Activated CD4-positive, CD25-positive, alpha-beta regulatory T cell treated with anti-CD3 and anti-CD28 coated beads, Interleukin-2, amount 50 U/mL, for 72 hours (primary cell): ENCODE measurements at places on chromosomes 2 and 18.
A peak's percentile ranks its signal among the peaks of the same experiment; 100 is the strongest.

GRCh38 chr18:31658670-31659575 is 25.5 kb downstream of the B4GALT6 start:
- DNase-seq = no peak

DNA sequence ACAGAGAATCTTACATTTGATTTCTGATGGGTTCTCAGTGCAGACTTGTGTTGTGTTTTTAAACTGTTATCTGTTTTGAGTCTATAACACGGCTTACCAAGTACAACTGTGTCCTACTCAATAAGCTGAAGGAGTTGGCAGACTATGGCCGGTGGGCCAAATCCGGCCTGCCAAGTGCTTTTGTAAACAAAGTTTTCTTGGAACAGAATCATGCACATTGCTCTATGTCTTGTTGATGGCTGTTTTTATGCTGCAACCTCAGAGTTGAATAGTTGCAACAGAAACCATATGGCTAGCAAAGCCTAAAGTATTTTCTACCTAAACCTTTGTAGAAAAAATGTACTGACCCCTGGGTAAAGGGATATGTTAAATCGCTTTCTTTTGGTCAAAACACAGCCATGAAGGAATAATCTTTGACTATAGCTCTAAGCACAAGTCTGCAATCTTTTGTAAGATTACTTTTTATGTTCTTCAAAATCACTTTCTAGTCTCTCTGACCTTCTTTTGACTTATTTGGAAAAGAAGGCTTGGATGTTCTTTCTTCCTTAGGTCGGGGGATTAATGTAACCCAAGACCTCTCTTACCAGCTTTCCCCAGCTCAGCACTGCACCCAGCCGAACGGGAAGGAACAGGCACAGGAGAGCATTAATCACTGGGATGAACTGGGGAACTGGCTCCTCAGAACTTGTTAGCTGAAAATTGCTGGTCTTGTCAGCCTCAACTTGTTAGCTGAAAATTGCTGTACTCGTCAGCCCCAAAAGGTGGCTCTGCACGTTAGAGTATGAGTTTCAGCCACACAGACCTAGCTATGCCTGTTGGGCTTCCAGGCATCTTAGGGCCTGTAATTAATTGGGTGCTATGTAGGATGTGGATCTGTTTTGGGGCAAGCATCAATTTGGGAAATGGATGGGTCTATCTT is 75.4 kb downstream of the CD8B2 start:
- DNase-seq = no peak

GRCh38 chr2:88813612-88814011 is 122.1 kb downstream of the RPIA start:
- no peak for DNase-seq

DNA sequence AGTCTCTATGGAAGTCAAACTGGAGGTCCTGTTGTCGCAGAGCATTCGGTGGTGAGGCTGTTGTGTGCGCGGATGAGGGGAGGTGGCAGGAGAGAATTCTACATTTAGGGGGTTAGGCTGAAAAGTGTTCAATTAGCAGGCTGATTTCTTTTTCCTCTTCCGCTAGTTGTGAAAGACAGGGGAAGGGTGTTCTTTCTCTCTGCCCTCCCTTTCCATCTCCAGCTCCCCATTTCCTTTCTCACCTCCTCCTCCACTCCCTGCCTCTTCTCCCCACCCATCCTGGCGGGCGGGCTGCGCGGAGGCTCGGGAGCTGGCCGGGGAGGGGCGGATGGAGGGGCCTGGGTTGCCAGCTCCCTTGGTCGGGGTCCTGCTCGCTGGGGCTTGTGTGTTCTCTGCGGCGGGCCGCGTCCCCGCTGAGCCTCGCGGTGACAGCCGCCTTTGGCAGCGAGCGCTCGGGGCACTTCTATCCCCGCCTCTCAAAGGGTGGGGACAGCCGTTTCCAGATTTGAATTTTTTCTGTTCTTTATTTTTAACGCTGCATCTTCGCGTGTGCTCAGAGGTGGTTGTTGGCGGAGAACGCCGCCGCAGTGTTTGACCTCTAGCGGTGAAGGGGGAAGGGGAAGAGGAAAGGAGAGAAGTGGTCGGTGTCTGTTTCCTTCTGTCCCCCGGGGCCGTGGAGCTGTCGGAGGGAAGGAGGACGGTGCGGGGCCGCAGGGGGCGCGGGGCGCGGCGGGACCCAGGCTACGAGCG is 3.6 kb downstream of the SOX11 start:
- DNase-seq = no peak

DNA sequence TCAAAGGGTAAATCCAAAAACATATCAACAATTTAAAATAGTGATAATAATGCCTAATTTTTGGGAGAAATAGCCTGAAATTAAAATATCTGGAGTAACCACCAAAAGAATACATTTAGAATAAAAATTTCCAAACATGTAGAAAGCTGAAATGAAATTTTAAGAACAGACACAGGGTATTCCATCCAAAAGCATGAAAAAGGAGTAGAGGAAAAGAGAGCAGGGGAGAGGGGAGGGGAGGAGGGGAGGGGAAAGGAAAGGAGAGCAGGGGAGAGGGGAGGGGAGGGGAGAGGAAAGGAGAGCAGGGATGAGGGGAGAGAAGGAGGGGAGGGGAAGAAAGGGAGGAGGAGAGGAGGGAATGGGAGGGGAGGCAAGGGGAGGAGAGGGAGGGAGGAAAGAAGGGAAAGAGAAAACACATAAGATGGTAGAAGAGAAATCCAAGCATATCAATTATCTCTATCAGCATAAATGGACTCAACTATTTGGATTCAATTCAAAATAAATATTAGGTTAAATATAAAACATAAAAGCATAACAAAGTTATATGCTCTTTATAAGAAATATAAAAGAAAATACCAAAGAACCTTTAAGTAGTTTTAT is 141.1 kb downstream of the ZNF385B start:
- no peak for DNase-seq

GRCh38 chr2:109209941-109210340 is 80.9 kb downstream of the SH3RF3 start:
- no peak for DNase-seq

DNA sequence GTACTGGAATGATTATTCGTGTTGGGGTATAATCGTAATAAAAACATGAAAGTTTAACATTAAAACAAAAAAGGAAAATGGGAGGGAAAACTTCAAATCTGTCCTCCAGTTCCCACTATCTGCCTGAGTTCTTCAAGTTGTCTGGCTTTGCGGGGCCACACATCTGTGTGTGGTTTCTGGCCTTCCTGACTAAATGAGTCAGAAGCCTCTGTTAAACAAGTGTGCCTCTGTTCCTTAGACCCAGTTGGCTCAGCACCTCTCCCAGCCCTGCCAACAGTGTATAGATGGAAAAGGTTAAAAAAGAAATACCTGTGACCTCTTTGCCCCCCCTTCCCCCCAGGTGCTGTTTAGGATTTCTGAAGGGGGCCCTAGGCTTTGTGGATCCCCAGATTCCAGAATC is 30.2 kb downstream of the XDH start:
- DNase-seq = no peak

- peak; percentile 31 for DNase-seq
Observed at GRCh38 chr2:148201075-148202004, 180.4 kb downstream of the MBD5 start.

DNA sequence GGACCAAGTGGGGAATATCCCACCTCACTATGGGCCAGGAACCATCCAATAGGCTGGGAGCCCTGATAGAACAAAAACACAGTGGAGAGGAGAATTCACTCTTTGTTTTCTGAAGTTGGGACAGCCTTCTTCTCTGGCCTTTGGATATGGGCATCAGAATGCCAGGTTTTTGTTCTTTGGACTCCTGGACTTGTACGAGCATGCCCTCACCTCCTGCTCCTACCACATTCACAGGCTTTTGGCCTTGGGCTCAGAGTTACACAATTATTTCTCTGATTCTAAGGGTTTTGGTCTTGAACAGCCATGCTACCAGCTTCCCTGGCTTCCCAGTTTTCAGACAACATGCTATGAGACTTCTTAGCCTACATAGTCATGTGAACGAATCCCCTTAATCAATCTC is 732.9 kb upstream of the VRK2 start:
- DNase-seq = no peak

- no peak for DNase-seq
Observed at GRCh38 chr2:187499941-187500532, 52.0 kb upstream of the CALCRL start.

DNA sequence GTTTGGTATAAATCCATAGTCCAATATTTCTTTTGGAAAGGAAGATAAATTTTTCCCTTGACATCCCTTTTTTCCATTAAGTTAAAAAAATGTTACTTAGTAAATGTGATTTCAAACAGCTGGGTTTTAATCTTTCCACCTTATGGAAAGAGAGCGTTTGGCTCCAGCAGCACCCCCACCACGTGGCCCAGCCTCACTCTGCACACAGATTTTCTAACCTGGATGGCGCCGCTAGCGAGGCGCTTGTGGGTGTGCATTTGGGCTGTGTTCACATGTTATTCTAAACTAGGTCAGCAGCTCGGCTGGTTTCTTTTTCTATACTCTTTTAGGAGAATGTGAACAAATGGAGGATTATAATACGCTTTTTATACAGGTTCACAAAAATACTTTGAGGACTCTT is 218.0 kb downstream of the LDLRAD4 start:
- DNase-seq = no peak

DNA sequence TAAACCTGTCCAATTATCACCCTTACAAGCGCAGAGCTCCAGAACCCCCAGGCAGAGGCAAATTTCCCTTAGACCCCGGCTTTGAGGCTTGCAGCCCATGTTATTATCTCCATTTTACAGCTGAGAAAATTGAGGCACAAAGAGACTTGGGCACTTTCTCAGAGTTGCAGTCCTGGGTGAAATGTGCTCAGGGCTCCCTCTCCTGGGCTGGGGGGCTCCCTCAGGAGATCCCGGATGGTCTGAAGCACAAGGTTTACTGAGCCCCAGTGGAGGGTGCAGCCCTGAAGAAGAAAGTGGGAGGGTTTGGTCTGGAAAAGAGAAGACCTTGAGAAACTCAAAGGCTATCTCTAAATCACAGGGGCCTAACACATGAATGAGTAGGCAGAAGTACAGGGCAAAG is 156.6 kb downstream of the CYRIA start:
- DNase-seq = no peak

GRCh38 chr2:120508567-120509041 is 162.7 kb downstream of the INHBB start:
- no peak for DNase-seq

- no peak for DNase-seq
Observed at GRCh38 chr2:173008786-173009185, 66.9 kb upstream of the MAP3K20 start.

DNA sequence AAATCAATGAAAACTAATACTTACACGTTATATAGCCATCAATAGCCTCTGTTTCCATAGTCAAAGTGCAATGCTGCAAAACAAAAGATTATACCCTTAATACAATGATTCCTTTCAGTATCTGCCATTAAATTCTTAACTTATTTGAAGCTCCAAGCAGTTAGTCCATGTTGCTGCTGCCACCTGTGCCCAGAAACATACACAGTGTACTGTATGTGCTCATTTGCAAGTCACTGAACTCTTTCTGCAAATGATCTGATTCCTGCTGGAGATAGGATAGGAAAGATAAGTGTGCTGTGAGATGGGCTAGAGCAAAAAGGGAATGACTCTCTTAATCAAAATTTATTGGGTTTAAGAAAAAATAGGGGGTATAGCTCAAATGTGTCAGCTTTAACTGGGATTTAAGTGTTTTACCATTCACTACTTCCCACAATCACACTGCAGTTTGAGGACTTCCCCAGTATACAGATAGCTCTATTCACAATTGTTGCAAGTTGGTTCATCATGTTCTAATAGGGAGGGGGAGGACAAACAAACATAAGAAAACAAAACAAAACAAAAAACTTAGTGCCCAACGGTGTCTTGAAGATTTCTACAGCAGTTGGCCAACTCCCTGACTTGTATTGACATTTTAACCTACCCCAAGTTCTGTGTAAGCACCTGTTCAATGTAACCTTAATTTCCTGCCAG is 2.7 kb downstream of the IKZF2 start:
- DNase-seq = no peak

GRCh38 chr2:103743195-103743594 is 981.4 kb downstream of the TMEM182 start:
- no peak for DNase-seq

DNA sequence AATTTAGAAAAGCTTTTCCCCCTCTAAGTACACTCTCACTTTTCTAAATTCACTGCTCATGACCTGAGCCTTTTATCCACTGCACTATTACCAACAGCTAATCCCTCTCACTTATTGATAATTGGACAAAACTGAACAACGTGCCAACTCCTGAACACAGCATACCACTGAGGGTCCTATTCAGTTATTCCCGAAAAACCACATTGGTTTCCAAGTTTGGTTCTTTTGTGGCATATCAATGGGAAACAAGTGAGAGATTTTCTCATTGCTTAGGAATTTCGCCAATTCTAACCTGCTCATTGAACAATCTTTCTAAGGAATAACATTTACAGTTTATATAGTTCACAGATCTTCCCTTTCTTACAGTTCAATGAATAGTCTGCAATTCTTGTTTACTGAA is 977.4 kb downstream of the TMEM182 start:
- no peak for DNase-seq

DNA sequence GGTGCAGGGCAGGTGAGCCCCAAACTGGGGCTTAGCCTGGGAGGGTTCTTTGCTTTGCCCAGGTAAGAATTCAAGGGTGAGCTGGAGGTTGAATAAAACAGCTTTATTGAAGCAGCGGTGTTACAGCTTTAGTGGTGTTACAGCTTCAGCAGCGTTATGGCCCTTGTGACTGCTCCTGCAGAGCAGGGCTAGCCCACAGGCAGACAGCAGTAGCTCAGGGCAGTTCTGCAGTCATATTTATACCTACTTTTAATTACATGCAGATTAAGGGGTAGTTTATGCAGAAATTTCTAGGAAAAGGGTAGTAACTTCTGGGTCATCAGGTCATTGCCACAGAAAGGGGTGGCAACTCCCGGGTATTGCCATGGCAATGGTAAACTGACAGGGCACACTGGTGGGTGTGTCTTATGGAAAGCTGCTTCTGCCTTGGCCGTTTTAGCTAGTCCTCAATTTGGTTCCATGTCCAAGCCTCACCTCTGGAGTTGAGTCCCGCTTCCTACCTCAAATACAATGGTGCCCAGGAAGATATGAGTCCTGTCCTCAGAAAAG is 78.2 kb downstream of the THNSL2 start:
- DNase-seq = no peak

DNA sequence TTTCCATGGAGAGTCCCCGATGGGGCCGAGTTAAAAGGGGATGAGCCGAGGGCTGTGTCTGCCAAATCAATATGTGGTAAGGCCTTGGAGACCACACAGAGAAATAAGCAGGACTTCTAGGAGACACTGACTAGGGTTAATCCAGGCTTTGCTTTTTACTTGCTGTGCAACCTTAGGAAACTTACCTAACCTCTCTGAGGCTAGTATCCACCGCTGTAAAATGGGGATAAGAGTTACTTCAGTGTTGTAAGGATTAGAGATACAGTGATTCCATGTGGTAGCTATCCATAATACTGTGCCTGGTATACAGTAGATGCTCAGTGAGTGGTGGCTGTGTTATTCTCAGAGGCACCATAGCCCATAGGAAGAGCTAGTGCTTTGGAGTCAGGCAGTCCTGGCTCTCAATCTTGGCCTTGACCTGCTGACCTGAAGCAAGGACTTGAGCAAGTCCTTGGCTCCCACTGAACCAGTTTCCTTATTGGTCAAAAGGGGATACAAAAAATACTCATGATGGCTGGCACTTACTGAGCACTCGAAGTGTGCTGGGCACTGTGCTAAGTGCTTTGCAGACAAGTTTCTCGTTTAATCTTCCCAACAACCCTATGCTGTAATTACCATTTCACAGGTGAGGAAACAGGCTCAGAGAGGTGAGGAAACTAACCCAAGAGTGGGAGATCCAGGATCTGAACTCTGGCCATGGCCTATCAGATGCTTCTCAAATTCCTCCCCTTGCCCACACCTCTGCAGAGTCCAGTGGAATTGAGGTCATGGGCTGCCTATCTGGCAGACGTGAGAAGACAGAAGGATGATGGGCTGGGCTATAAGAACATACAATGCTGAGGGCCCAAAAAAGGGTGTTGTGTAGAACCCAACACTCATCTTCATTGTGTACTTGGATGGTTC is 12.0 kb upstream of the DES start:
- DNase-seq = no peak
